ENCODE measurements at places on chromosomes 5 and 9. TPM values are rescaled to one million over a fixed set of nuclear protein-coding genes. Genes with fewer than 3 reads are reported as not detected.

The SPINK6 gene
- not detected for total RNA-seq

The PLPPR1 gene
- not detected for total RNA-seq

The PALM2AKAP2 gene
- total RNA-seq = 24.5 TPM

The CACNA1B gene
- 0.43 TPM for total RNA-seq

The SLC6A7 gene
- under 0.01 TPM for total RNA-seq

The SPINK4 gene
- total RNA-seq = not detected

Measured in fibroblast of villous mesenchyme (primary cell).